ENCODE measurements at places on chromosomes 13 and 19.

GRCh38 chr13:105083992-105084391 lies 1451.5 kb downstream of the EFNB2 start:
- no peak for DNase-seq

GRCh38 chr19:12364391-12365235 lies 870 bp downstream of the ZNF442 start:
- DNase-seq = no peak

DNA sequence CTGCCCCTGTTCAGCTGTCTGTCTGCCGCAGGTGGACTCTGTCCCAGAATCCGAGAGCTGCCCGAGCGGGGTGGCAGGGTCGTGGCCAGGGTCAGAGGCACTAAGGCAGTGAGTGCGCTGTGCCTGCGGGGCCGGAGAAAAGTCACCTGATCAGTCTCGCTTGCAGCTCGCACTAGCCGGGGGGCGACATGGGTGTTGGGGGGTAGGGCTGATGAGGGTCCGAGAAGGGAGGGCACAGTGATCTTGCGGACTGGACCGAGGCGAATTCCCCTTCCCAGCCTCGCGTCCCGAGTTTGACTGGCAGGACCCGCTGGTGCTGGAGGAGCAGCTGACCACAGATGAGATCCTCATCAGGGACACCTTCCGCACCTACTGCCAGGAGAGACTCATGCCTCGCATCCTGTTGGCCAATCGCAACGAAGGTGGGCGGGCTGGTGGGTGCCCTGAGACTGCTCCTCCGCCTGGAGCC lies 627 bp downstream of the GCDH start:
- DNase-seq = no peak

GRCh38 chr13:97282705-97283104 lies 60.6 kb downstream of the MBNL2 start:
- DNase-seq = no peak

- DNase-seq = no peak
Observed at GRCh38 chr13:63855457-63856118, 2439.9 kb upstream of the PCDH20 start.

DNA sequence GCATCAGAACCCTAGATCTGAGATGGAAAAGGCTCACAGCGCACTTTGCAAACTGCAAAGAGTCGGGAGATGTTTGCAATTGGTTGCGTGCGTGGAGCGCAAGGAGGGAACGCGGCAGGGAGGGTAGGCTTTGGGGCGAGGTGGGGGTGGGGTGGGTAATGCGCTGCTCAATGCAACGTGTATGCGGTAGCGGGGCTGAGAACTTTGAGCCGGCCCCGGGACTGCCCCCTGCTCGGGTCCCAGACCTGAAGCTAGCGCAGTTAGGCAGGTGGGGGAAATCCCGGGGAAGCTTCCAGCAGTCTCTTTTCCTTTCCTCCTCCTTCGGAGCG lies 971 bp downstream of the FOSB start:
- no peak for DNase-seq

- DNase-seq = no peak
Observed at GRCh38 chr13:99469041-99469440, 32.2 kb upstream of the TM9SF2 start.

DNA sequence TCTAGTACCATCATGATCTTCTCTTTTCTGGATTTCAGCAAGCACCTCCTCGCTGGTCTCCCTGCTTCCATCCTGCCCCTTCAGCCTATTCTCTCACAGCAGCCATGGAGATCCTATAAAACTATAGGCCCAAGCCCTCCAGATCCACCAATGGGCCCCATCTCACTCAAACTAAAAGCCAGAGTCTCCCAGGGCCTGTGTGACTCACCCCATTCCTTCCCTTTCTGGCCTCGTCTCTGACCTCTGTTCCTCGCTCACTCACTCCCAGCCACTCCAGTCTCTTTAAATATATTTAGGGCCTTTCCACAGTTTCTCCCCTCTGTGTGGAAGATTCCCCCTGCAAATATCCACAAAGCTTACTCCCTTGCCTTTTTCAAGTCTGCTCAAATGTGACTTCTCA lies 89.7 kb downstream of the HSPH1 start:
- no peak for DNase-seq

DNA sequence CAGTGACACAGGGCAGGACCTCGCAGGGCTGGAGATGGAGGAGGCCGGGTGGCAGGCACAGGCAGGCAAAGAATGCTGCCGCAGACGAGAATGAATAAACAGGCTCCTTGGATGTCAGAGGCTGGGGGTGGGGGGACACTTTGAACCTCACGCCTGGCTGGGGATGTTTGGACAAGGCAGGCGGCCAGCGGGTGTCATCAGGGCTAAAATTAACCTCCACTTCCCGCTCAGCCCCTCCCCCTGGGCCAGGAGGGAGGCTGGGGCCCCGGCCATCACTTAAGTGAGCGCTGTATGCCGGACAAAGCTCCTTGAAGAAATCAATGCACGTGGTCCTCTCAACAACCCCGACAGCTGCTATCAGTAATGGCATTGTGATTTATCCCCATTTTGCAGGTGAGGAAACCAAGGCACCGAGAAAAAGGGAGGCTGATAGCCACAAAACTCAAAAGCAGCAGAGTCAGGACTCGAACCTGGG lies 10.3 kb upstream of the FUT5 start:
- DNase-seq = no peak

GRCh38 chr13:80742033-80742432 lies 401.1 kb upstream of the SPRY2 start:
- no peak for DNase-seq

DNA sequence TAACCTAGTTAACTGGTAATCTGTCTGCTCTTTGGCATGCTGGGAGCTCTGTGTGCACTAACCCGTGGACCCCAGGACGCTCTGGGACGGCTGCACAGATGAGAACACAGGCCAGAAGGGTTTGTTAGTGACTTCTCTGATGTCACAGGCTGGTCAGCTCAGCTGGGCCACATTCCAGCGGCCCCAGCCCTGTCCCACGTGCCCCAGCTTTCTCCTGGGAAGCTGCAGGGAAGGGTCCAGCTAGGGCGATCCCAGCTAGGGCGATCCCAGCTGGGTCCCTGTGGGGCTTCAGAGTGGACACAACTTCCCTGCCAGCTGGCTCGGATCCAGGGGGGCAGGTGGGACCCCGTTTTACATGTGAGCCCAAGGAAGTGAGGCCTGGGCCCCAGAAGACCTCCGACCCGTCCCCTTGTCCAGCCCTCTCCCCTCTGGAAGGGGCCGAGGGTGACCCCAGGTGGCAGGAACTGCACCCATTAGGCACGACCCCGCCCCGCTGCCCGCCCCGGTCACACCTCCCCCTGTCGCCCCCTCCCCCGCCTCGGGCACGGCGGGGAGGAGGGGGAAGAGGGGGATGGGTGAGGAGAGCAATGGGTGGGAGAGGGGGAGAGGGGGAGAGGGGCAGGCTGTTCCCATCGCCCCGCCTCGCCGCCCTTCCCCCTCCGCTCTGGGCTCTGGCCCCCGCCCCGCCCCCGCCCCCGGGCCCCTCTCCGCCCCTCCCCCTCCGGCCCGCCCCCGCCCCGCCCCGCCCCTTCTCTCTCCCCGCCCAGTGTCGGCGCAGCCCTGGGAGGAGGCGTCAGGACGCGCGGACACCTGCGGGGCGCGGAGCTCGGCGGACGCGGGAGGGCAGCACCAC lies 75.2 kb upstream of the MCF2L start:
- DNase-seq = no peak

GRCh38 chr19:38216785-38217641 lies 7.0 kb downstream of the DPF1 start:
- no peak for DNase-seq

- DNase-seq = no peak
Observed at GRCh38 chr13:50707628-50708027, 135.9 kb downstream of the DLEU7 start.

- no peak for DNase-seq
Observed at GRCh38 chr13:96816874-96817273, 177.4 kb downstream of the OXGR1 start.

DNA sequence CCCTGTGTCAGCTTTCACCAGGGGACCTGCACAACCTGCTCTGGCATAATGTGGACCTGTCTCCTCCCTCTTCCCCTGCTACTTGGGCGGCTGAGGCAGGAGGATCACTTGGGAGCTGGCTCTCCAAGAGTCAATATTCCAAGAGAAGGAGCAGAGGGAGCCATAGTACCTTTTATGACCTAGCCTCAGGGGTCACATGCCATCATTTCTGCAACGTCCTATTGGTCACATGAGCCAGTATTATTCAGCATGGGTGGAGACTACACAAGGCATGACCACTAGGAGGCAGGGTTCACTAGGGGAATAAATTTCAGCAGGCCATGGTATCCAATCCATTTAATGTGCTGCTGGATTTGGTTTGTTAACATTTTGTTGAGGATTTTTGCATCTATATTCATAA lies 12.0 kb upstream of the SHFL start:
- no peak for DNase-seq

Measured in stimulated activated CD4-positive, alpha-beta T cell treated with anti-CD3 and anti-CD28 coated beads, Interleukin-15, amount 100 ng/mL, for 1 hour (primary cell).